NCI-H2227 treated with DMSO at 0.1 percent for 48 hours (cell line): ENCODE measurements at places on chromosomes 13 and 19.

- DNase-seq: no peak
These were observed 460.0 kb downstream of the FOXO1 start for GRCh38 chr13:40206241-40207000.

- DNase-seq: no peak
These were observed 17.4 kb downstream of the NMRK2 start for GRCh38 chr19:3949997-3950859.

- no peak for DNase-seq
These were observed 20.4 kb downstream of the ZBTB7A start for GRCh38 chr19:4046362-4046691.

- DNase-seq: no peak
These were observed 1887.4 kb downstream of the PCDH9 start for GRCh38 chr13:65342541-65343337.

- no peak for DNase-seq
These were observed 11.7 kb upstream of the DGKH start for GRCh38 chr13:42036711-42037110.

DNA sequence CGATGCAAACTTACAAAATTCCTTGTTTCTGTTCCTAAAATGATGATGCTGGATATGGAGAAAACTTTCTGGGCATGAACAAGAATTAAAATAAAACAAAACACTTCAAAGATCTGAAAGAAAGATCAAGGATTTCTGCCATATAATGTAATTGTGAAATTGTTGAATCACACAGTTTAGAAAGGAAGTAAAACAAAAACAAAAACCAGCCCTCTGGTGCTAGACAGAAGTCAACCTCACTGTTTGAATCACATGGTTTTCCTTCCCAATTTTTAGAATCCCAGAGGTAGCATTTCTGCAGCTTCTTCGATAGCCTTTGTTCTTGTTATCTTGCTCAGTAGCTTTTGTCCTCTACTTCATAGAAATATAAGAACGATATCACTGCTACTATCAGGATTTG is 118.2 kb upstream of the ARGLU1 start:
- no peak for DNase-seq

GRCh38 chr19:49445997-49446396 is 4.7 kb upstream of the SLC17A7 start:
- DNase-seq: no peak
